Amniotic stem cell (primary cell): ENCODE measurements at places on chromosomes 4 and X.

- no peak for DNase-seq
Measured at GRCh38 chr4:77183777-77184420, 26.9 kb downstream of the CCNG2 start.

GRCh38 chr4:168220893-168221292, 97.7 kb downstream of the DDX60 start:
- DNase-seq = no peak

- DNase-seq = no peak
Measured at GRCh38 chr4:169236078-169236477, 34.7 kb downstream of the SH3RF1 start.

DNA sequence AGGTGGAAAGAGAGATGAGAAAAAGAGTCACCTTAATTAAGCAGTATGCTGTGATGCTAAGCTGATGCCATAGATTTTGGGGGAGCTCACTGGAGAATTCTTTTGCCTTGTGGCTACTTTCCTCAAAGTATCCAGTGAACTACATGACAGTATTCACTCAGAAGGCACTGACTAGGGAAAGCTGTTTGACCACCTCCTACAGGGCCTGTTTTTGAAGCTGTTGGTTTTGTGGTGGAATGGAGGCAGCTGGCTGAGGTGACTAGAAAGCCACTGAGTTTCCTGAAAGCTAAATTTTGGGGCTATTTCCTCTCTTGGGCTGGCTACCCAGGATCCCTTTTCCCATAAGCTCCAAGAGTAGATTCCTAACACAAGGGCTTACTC, 124.8 kb upstream of the EOLA2 start:
- DNase-seq = no peak

DNA sequence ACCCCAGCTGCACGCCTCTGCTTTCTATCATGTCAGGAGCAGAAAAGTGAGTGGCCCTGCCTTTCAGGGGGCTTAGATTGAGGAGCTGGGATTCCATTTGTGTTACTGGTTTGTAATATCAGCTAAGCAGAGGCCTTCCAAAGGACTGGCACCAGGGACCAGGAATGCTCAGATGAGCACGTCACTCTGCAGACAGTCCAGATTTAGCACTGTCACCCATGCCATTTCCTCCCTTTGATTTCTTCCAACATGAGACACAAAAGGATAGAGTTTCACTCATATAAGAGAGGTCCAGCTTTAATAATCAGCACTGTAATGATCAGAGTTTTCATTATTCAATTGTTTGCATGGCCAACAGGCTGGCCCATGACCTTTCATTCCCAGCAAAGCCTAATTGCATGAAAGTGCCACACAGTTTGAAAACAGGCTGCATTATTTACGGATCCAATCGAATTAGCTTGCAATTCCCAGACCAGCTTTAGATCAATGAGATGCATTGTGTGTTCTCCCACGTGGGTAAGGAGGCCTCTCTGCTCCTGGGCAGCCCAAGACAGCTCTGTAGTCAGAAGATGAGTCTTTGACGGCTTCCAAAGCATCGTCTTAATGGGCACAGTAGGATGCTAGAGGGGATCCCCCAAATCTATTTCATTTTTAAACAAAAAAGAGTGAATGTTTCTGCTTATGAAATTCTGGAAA, 9.8 kb upstream of the SLC2A9 start:
- DNase-seq = no peak

- DNase-seq = no peak
Measured at GRCh38 chr4:3363411-3364141, 70.8 kb downstream of the RGS12 start.

GRCh38 chr4:188127214-188127874, 11.9 kb upstream of the TRIML1 start:
- peak; percentile 86 for DNase-seq

DNA sequence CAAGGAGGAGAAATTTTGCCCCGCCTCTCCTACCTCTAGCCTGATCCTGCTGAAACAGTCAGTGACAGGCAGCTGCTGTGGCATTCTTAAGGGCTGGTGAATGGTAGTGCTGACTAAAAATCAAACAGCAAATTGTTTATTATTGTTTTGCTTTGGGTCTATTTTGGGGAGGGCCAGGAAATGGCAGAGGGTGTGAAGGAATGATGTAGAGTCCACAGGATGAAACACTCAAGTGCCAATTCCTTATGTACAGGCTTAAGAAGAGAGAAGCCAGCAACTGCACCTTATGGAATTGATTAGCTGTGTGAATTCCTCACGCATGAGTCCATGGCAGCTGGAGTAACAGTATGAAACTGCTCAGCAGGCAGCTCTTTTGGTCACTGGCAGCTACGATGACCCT, 39.7 kb downstream of the VEGFC start:
- DNase-seq = peak; percentile 75

DNA sequence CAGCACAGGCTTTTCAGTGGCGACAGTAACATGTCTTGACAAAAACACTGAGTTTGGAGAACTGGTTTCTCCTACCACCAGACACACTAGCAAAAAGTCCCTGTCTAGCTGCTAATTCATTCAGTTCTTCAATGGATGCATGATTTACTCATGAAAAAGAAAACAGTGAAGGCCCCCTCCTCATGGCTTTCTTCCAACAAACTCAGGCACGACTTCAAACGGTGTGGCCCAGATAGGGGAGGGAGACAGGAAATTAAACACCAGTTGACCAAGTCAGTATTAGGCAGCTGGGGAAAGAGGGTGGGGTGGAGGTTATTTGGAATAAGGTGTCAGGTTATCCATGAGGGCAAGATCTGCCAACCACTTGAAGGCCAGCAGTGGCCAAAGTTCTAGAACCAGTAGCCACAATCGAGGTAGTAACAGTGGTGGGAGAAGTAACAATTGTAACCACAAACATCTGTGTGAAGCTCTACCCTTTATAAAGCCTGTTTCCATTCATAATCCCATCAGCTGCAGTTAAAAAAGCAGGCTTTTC, 60.2 kb downstream of the SEPSECS start:
- DNase-seq = no peak

- DNase-seq = no peak
Measured at GRCh38 chrX:79630033-79631009, 263.2 kb upstream of the ITM2A start.
